ENCODE measurements at places on chromosomes 1 and 21. TPM values are rescaled to one million over a fixed set of nuclear protein-coding genes. Genes with fewer than 3 reads are reported as not detected.

DNA sequence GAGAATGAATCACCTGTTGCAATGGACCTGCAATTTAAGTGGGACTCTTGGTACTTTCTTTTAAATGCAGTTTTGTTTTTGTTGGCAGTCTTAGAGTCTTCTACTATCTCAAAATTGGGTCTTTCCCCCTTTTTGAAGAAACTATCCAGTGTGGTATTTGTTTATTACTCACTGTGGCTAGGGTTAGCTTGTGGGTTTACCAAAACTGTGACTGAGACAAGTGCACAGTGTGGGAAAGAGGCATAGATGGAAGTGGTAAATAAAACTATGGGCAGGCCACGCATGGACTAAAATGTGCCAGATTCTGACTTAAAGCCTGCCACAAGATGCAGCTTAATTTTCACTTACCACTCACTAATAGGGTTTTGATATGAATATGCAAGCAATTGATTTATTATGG lies 1441.7 kb downstream of the PLA2G4A start:
- H3K27me3 ChIP-seq, result no peaks in the 10 kb centered on the region
- H3K4me3 ChIP-seq, result no peak overlapping the region
- H3K4me1 ChIP-seq, result no peaks in the 10 kb centered on the region
- H3K36me3 ChIP-seq, result no peaks in the 10 kb centered on the region

GRCh38 chr1:1013105-1013921 lies at the start of gene ISG15:
TSS of gene ISG15 (plus strand) at chr1:1013497. CDS start at chr1:1013574, 77 bp downstream.
- peak; percentile 86 for DNase-seq
- H3K27me3 ChIP-seq, result no peaks in the 10 kb centered on the region
- no peaks in the 10 kb centered on the region for H3K36me3 ChIP-seq

- no peaks in the 10 kb centered on the region for H3K4me1 ChIP-seq
- H3K27ac ChIP-seq, result no peak overlapping the region
- peak overlapping the region; percentile 19 for H3K4me3 ChIP-seq
- H3K27me3 ChIP-seq, result peaks cover 7% of the 10 kb centered on the region
- H3K36me3 ChIP-seq, result no peaks in the 10 kb centered on the region
- no peak for DNase-seq
These were observed 58.0 kb downstream of the RBM11 start for GRCh38 chr21:14273736-14274538.

- H3K27me3 ChIP-seq, result no peaks in the 10 kb centered on the region
- no peaks in the 10 kb centered on the region for H3K36me3 ChIP-seq
- no peaks in the 10 kb centered on the region for H3K4me1 ChIP-seq
- DNase-seq, result no peak
These were observed 4.9 kb downstream of the TGFB2 start for GRCh38 chr1:218350035-218350525.

DNA sequence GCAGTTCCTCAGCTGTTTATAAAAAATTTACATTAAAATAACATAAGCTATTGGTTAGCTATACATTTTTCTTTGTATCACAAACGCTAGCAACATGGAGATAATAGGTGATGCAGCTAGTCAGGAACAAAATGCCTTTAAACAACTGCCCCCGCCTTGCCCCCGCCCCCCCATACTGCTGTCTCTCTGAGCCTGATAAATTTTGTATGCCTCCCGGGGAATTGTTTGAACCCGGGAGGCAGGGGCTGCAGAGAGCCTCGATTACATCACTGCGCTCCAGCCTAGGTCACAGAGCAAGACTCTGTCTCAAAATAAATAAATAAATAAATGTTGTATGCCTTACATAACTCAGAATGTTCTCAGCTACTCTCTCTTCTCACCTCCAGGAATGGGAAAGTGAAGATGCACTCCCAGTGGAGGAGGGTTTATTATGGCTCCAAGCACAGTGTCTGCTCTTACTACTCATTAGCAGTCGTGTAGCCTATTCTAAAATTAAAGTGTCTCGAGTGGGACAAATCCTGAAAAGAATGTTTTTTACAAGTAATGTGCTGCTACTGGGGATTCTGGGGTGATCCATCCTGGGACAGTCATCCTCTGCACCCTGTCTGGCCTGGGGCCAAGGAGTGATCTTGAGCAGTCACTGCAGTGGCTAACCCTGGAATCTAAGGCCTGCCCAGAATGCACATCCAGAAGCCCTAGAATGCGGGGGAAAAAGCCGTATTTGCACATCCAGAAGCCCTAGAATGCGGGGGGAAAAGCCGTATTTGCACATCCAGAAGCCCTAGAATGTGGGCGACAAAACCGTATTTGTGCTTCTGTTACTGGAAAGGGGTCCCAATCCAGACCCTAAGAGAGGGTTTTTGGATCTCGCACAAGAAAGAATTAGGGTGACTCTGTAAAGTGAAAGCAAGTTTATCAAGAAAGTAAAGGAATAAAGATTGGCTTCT lies 39.4 kb upstream of the ZNF496 start:
- no peak overlapping the region for H3K4me3 ChIP-seq
- DNase-seq, result no peak

DNA sequence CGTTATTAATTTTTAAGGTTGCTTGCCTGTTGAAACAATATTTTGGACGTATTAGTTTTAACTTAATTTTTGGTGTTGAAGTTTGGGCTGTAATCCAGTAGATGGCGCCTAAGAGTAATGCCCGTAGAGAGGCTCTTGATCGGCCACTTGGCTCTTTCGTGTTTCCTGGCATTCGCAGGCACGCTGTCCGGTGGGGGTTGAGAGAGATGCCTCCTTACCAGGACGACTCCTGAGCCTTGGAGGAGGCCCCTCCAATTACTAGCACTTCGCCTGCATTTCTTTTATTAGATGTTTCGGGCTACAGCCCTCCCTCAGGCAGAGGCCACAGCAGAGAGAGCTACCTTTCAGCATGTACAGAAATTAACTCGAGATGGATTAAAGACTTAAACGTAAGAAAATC lies 12.0 kb downstream of the OR2M4 start:
- H3K36me3 ChIP-seq, result no peaks in the 10 kb centered on the region
- H3K27me3 ChIP-seq, result no peaks in the 10 kb centered on the region
- H3K27ac ChIP-seq, result no peak overlapping the region
- DNase-seq, result no peak

DNA sequence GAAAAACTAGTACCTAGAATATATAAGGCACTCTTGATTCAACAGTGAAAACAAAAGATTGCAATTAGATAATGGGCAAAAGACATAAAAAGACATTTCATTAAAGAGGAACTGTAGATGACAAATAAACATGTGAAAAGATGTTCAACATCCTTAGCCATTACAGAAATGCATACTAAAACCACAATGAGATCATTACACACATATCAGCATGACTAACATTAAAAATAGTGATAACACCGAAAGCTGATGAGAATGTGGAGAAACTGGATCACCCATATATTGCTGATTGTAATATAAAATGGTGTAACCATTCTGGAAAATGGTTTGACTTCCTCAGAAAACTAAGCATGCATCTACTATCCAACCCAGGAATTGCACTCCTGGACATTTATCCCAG lies 340.3 kb downstream of the SEC16B start:
- no peaks in the 10 kb centered on the region for H3K36me3 ChIP-seq
- H3K4me3 ChIP-seq, result no peak overlapping the region
- no peak for DNase-seq
- H3K27me3 ChIP-seq, result no peaks in the 10 kb centered on the region
- no peaks in the 10 kb centered on the region for H3K4me1 ChIP-seq

GRCh38 chr1:55724551-55725325 lies 509.6 kb upstream of the USP24 start:
- no peaks in the 10 kb centered on the region for H3K36me3 ChIP-seq
- H3K4me3 ChIP-seq, result no peak overlapping the region
- no peaks in the 10 kb centered on the region for H3K27me3 ChIP-seq
- H3K4me1 ChIP-seq, result no peaks in the 10 kb centered on the region
- no peak for DNase-seq
- H3K27ac ChIP-seq, result no peak overlapping the region

- no peak overlapping the region for H3K4me3 ChIP-seq
- no peak for DNase-seq
- no peaks in the 10 kb centered on the region for H3K27me3 ChIP-seq
- H3K36me3 ChIP-seq, result no peaks in the 10 kb centered on the region
These were observed 28.7 kb upstream of the ARTN start for GRCh38 chr1:43904660-43905551.

The KIF26B gene
- total RNA-seq, result 0.19 TPM

The RCSD1 gene
- total RNA-seq, result 0.69 TPM

The HAPLN2 gene
- total RNA-seq, result not detected
